ENCODE measurements at places on chromosomes 7 and 10.
A peak's percentile ranks its signal among the peaks of the same experiment; 100 is the strongest.

DNA sequence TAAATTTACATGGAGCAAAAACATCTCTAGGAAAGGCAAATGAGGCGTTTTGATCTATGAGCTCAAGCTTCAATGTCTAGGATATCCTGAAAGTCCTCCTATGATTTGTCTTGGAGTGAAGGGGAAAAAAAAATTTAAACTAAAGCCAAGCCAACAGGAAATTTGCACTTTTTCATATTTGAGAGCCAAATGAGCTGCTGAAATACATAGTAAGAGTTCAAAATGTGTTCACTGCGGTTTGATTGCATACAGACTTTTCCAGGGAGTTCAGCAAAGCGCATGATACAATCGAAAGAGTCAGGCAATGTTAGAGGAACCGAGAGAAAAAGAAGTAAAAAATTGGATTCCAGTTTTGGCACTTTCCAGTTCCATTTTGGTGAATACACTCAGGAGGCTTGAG lies 633.4 kb upstream of the MGMT start:
- no peak for DNase-seq

DNA sequence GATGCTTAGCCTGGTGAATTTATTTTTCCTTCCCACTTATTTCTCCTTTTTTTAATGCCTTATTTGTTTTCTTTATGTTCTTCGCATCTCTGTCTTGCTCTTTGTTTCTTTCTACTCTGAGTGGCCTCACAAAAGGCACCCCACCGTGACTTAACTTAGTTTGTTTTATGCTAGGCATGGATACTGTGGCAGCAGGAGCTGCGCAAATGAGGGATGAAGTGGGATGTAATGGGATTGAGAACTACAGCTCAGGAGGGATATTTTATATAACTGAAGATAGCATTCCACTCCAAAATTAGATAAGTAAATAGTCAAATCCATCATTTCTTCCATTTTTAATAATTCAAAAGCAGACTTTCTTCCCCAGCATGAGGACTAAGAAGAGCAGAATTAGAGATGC lies 1.7 kb upstream of the CACNA2D1 start:
- DNase-seq: no peak

DNA sequence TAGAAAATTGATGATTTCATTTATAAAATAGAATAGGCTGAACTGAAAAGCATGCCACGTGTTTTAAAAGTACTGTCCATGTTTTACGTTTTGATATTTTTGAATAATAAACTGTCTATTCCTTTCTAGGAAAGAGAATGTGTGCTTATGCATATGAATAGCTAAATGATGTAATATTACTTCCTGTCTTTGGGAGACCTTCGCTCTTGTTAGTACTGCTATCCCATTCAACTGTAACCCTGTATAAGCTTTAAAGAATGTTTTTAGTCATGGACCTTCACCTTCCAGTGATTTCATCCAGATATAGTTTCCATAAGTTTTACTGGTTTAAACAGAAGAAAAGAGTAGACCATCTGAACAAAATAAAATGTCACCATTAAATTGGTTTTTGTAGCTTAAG lies 274.4 kb upstream of the SEMA3A start:
- no peak for DNase-seq

GRCh38 chr7:8155836-8156235 lies 106.1 kb downstream of the ICA1 start:
- no peak for DNase-seq

DNA sequence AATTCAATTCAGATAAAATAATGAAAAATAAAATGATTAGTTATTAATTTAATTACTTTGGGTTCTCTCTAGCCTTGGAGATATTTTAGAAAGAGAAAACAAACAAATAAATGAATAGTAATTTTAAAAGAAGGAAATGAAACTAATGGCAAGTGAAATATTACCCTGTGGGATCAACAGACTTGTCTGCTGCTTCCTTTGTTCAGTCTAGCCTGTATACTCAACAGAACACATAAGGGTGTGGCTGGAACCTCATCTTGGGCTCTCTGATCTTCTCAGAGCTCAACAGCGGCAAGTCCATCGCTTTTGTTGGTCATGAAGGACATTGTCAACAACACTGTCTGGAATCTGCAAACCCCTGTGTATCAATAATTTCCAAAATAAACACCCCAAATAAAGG lies 904.9 kb downstream of the IPMK start:
- no peak for DNase-seq

DNA sequence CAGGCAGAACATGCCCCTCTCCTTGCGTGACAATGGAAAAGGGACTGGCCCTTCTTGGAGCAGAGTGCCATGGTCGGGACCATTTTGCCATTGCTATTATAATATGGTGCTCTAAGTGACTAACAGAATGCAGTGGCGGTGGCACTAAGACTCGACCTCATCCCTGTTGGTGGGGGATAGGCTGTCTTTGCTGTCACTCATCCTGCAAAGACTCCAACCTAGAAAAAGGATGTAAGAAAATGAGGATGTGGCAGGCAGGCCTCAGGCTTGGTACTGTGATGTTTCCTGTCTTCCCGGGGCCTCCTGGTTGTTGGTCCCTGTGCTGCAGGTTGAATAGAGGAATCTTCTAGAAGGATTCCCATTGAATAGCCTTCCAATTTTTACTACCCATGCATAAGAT lies 18.6 kb downstream of the BLNK start:
- no peak for DNase-seq

GRCh38 chr7:18459484-18460245 lies 35.9 kb upstream of the HDAC9 start:
- no peak for DNase-seq

- no peak for DNase-seq
These were observed 54.3 kb upstream of the PDGFA start for GRCh38 chr7:573933-574381.

GRCh38 chr7:95609277-95609971 lies 13.1 kb upstream of the PDK4 start:
- no peak for DNase-seq

GRCh38 chr7:155543011-155543876 lies 3.1 kb downstream of the CNPY1 start:
- no peak for DNase-seq

DNA sequence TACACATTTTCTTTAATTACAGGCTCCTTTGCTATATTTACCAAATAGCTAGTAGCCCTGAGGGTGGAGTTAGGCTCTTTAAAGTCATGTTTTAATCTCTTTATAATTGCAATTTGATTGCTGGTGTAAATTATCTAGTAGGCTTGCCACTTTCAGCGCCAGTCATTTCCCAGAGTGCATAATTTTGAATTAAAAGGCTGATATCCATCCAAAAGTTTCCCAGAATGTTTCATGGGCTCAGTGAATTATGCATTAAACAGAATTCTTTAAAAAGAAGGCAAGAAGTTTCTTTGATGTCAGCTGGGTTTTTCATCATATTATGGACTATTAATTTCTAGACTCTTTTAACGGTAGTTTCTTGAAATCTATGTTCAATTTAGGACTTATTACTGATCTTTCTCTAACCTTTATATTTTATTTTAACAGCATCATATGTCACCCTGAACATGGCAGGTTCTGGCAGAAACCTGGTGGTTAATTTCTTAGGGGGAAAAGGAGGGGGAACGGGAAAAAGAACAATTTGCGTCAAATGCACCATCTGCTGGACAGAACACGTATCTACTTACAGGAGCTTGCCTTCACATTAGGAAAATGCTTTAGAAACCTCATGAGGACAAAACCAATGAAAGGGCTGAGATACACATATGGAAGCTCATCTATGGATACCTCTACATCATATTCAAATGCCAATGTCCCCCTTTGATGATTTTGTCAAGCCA lies 171.1 kb downstream of the GRM3 start:
- no peak for DNase-seq

DNA sequence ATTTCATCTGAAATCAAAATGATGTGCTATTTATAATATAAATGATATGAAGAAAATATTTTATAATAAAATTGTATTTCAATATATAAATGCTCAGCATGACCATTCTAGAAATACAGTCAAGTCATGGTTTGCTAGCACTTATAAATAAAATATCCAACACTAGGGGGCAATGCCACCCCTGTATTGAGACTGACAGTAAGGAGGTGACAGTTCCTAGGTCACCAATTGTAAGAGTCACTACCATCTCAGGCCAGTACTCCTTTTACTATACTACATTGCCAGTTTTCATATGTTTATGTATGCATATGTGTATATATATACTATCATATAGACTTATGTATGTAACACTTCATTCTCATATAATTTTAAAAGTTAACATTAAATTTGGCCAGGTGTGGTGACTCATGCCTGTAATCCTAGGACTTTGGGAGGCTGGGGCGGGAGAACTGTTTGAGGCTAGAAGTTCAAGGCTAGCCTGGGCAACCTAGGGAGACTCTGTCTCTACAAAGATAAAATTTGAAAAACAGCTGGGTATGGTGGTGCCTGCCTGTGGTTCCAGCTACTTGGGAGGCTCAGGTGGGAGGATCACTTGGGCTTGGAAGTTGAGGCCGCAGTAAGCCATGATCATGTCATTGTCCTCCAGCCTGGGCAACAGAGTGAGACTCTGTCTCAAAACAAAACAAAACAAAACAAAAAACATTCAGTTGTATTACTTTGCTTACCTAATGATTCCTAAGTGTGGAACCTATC lies 2.4 kb upstream of the CNOT4 start:
- DNase-seq: no peak

- DNase-seq: no peak
These were observed 84.2 kb upstream of the AGBL3 start for GRCh38 chr7:134902058-134902457.

GRCh38 chr10:116737627-116738327 lies 4.6 kb downstream of the HSPA12A start:
- DNase-seq: no peak

DNA sequence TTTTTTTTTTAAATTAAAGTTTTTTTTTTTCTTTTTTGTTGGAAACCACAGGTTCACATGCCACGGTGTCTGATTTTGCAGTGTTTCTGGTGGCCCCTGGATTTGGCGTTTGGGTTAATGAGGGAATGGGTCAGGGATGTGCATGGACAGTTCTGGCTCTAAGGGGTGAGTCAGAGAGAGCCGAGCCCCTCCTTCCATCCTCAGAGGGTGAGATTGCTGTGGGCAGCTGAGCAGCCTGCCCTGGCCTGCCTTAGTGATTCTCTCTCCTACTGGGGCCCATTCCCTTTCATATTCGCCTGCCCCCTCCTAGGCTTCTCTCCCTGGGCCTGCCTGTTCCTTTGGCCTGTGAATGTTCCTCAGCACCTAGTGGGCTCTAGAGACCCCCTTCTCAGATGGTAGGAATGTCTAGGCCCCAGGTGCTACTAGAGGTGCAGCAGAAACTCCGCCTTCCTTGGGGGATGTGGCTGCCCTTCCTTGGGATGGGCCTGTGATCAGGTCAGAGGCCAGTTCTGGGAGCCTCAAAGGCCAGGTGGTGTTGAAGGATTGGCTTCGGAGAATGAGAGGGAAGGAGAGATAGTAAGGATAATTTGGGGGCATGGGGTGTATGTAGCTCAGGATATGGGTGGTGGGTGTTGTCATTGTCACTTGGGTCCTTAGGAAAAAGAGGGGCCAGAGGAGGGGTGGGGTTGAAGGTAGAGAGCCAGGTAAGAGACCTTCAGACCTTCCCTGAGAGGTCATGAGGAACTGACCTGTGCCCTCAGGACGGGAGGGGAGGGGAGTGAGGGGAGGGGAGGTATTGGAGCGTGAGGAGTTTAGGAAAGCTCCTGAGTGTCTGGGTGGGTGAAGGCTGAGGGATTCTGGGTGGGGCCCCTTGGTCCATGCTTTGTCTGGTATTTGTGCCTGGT lies 19.8 kb downstream of the TSPAN14 start:
- DNase-seq: no peak

- no peak for DNase-seq
These were observed 55.0 kb upstream of the PRR15 start for GRCh38 chr7:29508608-29509007.

GRCh38 chr7:16606704-16607103 lies 38.9 kb downstream of the ANKMY2 start:
- no peak for DNase-seq

DNA sequence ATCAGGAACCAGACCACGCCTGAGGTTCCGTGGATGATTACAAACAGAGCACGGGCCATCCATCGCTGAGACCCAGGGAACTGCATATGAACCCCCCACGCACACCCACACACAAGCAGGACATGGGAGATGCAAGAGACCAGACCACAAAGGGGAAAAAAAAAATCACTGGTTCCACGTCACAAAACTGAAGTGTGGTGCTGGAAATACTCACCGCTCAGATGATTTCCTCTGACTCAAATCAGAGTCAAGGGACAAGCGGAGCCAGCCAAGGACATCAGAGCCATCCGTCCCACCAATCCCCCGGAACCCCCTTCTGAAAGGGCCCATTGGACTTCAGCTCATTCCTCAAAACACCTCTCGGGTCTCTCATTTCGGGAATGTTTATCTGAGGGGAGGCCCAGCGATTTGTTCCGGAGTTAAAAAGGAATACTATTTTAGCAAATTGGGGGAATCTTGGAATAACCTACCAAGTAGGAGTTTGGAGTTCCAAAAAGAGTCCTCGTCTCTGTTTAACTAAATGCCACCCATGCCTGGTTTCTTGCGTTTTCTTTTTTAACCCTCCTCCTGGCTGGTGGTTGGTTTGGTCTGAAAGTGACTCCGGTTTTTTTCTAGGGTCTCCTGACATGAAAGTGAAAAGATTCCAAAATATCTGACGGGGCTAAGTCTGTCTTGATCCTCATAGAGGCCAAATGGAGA lies 15.0 kb downstream of the SNX8 start:
- DNase-seq: no peak

- DNase-seq: no peak
These were observed 33.0 kb downstream of the FAM53B start for GRCh38 chr10:124711145-124711544.

GRCh38 chr7:12386313-12386740 lies 17.3 kb downstream of the VWDE start:
- DNase-seq: no peak

- no peak for DNase-seq
These were observed at the start of gene CACNA2D1 for GRCh38 chr7:82443547-82444219. Gene CACNA2D1, minus strand, starts transcription at chr7:82443777.

DNA sequence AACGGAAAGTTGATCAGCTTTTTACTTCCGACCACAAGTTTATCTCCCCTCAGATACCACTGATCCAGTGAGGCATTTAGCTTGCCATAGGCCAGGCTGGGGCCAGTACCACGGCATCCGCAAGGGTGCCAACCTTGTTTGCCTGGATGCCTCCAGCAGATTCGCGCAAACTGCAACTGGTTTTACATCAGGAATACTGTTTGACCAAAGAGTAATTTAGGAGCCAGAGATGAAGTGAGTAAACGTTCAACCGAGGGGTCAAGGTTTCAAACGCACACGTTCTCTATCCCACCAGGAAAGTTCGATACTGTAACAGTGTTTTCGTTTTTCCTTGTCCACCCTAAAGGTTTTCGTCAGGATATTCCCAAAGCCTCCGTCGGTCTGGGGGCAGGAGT lies 266 bp upstream of the MDFIC start:
- DNase-seq: peak; percentile 39

- no peak for DNase-seq
These were observed 352.7 kb downstream of the FRMD4A start for GRCh38 chr10:13977861-13978532.

- DNase-seq: no peak
These were observed 24.1 kb downstream of the ANTXRL start for GRCh38 chr10:46310851-46311250.

Data from activated T-cell treated with anti-CD3 and anti-CD28 coated beads, Interleukin-2, amount 50 U/mL, for 1 hour (primary cell).